CD14-positive monocyte (primary cell): ENCODE measurements at places on chromosomes 6 and 20. TPM values are rescaled to one million over a fixed set of nuclear protein-coding genes. Genes with fewer than 3 reads are reported as not detected.

The ENPP4 gene
- polyA plus RNA-seq = 1.7 TPM

The FRK gene
- not detected for polyA plus RNA-seq

The RHAG gene
- polyA plus RNA-seq = not detected

The DEFB132 gene
- polyA plus RNA-seq = not detected

The NMBR gene
- polyA plus RNA-seq = not detected

The ULBP3 gene
- polyA plus RNA-seq = not detected

The COL21A1 gene
- not detected for polyA plus RNA-seq

- peaks cover 14% of the 10 kb centered on the region for H3K4me1 ChIP-seq
- DNase-seq = no peak
- H3K27me3 ChIP-seq = no peaks in the 10 kb centered on the region
- no peak overlapping the region for H3K27ac ChIP-seq
Measured at GRCh38 chr6:134667111-134667510, 282.8 kb downstream of the ALDH8A1 start.

DNA sequence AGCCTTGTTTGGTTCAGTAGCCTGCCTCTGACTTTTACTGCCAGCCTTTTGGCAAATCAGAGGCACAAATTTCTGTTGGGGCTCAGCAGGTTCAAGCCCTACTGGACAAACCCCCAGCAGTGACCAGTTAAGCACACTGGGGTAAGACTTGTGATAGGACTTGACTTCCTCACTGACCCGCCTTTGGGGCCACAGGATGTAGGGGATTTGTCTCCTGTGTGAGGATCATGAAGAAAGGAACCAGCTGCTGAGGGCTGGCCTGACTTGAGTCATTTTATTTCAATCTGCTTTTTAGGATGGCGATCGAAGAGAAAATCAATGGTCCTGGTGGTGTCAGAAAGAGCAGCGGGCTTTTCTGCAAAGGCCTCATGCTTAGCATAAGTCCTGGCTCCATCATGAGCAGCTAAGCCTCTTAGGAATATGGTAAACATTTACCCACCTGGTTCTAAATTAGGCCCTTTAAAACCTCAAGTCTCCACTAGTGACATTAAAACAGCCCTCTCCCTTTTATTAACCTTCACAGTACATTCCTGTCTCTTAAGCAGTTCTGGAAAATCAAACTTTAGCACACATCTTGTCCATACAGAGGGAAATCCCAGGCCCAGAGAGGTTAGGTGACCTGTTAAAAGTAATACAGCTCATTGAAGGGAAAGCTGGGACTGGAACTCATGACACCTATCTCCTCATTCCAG, 16.6 kb downstream of the CHMP4B start:
- H3K27ac ChIP-seq = peak overlapping the region; percentile 34
- H3K27me3 ChIP-seq = no peaks in the 10 kb centered on the region
- H3K36me3 ChIP-seq = peaks cover 22% of the 10 kb centered on the region
- peaks cover 16% of the 10 kb centered on the region for H3K4me1 ChIP-seq
- H3K4me3 ChIP-seq = no peak overlapping the region

GRCh38 chr6:169579407-169580111, 122.3 kb downstream of the WDR27 start:
- H3K36me3 ChIP-seq = no peaks in the 10 kb centered on the region
- no peak overlapping the region for H3K27ac ChIP-seq
- no peak overlapping the region for H3K4me3 ChIP-seq
- DNase-seq = no peak
- H3K4me1 ChIP-seq = no peaks in the 10 kb centered on the region

DNA sequence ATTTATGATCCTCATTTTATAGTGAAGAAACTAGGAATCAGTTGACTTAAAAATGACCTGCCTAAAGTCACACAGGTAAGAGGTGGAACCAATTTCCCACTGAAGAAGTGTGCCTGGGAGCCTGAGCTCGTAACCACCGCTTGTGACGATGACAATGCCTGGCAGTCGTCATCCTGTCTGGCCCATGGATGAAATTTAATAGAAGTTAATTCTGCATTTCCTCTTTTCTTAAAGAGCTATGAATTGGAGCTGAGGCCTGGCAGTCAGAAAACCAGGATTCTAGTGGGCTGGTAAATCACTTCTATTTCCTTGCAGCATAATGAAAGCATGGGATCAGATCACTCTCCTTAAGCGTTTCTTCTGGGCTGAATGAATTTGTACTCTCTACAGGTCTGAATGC, 200.0 kb upstream of the SGK1 start:
- no peak overlapping the region for H3K4me3 ChIP-seq
- DNase-seq = peak; percentile 63
- H3K27me3 ChIP-seq = no peaks in the 10 kb centered on the region
- H3K36me3 ChIP-seq = no peaks in the 10 kb centered on the region

- H3K4me1 ChIP-seq = peaks cover 46% of the 10 kb centered on the region
- DNase-seq = no peak
- no peak overlapping the region for H3K27ac ChIP-seq
- H3K4me3 ChIP-seq = no peak overlapping the region
Measured at GRCh38 chr20:23230766-23231385, 119.7 kb upstream of the NXT1 start.

GRCh38 chr6:138497286-138497685, 2.0 kb downstream of the NHSL1 start:
- H3K36me3 ChIP-seq = no peaks in the 10 kb centered on the region
- no peak overlapping the region for H3K27ac ChIP-seq
- DNase-seq = no peak
- no peak overlapping the region for H3K4me3 ChIP-seq
- H3K27me3 ChIP-seq = no peaks in the 10 kb centered on the region

GRCh38 chr20:49691818-49692568, 21.7 kb downstream of the B4GALT5 start:
- no peak overlapping the region for H3K27ac ChIP-seq
- no peak overlapping the region for H3K4me3 ChIP-seq
- peaks cover 7% of the 10 kb centered on the region for H3K4me1 ChIP-seq
- H3K36me3 ChIP-seq = no peaks in the 10 kb centered on the region
- no peak for DNase-seq

DNA sequence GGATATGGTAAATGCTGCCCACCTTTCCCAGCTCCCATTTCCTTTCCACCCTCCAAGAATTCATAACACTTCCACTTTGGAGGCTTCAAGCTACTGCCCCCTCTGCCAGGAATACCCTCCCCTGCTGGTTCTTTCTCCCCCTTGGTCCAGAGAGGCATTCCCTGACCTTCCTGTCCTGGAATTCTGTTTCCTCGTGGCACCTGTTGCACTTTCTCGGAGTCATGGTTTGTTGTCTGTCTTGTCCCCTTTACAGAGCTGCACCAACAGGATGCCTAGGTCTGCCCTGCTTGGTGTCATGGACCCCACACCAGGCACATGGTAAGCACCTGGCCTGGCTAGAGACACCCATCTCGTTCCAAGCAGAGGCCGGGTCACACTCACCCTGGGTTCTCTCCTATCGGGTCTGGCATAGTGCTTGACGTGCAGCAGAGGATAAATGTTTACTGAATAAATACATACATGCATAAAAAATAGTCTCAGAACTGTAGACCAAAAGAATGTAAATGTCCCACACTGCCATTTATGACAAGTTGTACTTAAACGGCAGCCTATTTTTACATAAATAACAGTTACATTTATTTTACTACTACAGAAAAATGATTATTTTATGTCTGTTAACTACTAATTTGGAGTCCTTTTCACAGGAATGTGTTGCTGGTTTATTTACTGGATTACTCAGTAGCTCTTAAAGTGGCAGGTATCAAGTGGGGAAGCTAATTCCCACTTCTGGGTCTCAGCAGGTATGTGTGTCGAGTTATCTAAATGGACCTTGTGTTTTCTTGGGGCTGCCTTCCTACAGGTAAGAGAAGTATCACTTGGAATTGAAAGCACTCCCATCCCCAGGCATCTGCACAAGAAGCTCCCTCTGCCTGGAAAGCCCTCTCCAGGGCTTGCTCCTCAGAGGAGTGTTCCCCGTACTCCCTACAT, 69.3 kb downstream of the KIF13A start:
- no peak for DNase-seq
- no peaks in the 10 kb centered on the region for H3K4me1 ChIP-seq
- no peaks in the 10 kb centered on the region for H3K27me3 ChIP-seq
- H3K4me3 ChIP-seq = no peak overlapping the region

DNA sequence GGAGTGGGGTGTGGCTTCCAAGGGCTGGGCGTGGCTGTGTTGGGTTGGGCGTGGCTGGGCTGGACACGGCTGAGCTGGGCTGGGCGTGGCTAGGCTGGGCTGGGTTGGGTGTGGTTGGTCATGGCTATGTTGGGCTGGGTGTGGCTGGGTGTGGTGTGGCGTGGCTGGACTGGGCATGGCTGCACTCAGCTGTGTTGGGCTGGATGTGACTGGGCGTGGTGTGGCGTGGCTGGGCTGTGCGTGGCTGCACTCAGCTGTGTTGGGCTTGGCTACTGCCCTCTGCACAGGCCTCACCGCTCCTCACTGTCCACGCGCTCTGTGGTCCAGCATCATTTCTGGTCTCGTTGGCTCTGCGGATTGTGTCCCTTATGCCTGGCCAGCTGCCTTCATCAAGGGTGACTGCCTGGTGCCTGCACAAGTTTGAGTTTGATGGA, 43.5 kb upstream of the SLCO4A1 start:
- H3K36me3 ChIP-seq = no peaks in the 10 kb centered on the region
- peak overlapping the region; percentile 33 for H3K4me3 ChIP-seq
- H3K27ac ChIP-seq = peak overlapping the region; percentile 19
- H3K4me1 ChIP-seq = peaks cover 79% of the 10 kb centered on the region

- no peak overlapping the region for H3K4me3 ChIP-seq
- DNase-seq = no peak
- no peak overlapping the region for H3K27ac ChIP-seq
- H3K27me3 ChIP-seq = no peaks in the 10 kb centered on the region
Measured at GRCh38 chr6:22622351-22622750, 53.0 kb downstream of the HDGFL1 start.

GRCh38 chr6:111842271-111842822, 30.9 kb downstream of the FYN start:
- no peaks in the 10 kb centered on the region for H3K36me3 ChIP-seq
- H3K4me3 ChIP-seq = peak overlapping the region; percentile 23
- H3K27ac ChIP-seq = peak overlapping the region; percentile 50
- H3K4me1 ChIP-seq = peaks cover 59% of the 10 kb centered on the region
- DNase-seq = no peak

GRCh38 chr6:109097661-109098060, 2.4 kb downstream of the CEP57L1 start:
- H3K4me3 ChIP-seq = no peak overlapping the region
- no peak overlapping the region for H3K27ac ChIP-seq
- DNase-seq = no peak

DNA sequence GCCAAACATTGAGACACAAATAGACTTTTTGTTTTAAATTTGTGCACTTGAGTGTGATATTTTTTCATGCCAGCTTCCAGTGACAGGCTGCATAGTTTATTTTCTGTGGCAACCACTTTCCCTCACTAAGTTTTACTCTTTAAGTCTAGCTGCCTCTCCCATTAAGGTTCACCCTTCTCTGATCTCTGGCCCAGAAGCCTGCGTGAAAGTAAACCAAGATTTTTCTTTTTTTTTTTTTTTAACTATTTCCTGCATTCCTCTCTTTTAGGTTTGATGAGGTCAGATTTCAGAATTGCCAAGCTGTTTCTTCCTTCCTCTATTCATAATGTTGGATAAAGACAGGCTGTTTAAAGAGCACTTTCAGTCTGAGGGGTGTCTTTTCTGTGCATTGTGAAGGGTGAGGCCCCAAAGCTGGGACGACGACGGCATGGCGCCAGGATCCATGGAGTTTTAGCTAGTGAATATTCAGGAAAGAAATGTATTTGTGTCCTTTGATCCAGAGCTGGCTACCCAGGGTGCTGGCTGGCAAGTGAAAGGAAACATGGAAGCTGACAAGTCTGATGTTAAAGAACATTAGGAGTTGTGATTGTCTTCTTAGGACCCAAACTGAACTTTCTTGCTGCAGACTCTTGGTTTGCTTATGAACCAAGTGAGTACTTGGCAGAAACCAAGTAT, 50.7 kb downstream of the DOK5 start:
- H3K4me1 ChIP-seq = no peaks in the 10 kb centered on the region
- H3K4me3 ChIP-seq = no peak overlapping the region
- H3K27me3 ChIP-seq = no peaks in the 10 kb centered on the region

DNA sequence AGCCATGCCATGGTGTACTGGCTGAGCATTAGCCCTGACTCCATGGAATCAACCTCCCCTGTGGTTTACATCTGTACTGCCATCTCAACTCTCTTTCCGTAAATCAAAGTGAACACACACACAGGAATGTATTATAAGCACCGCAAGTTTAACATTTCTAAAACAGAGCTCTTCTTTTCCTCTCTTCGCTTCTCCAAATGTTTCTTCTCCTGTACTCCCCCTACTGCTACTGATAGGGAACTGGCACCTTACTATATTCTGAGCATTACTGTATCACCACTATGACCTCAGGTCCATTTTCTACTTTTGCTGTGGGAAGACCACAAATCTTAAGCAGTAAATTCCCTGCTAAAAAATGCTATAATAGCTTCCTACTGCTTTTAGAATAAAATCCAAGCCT, 101.2 kb downstream of the NUS1 start:
- no peak overlapping the region for H3K27ac ChIP-seq
- no peaks in the 10 kb centered on the region for H3K36me3 ChIP-seq
- no peaks in the 10 kb centered on the region for H3K27me3 ChIP-seq
- no peak overlapping the region for H3K4me3 ChIP-seq
- DNase-seq = no peak

GRCh38 chr20:15675061-15675514, 898.2 kb downstream of the KIF16B start:
- no peak overlapping the region for H3K27ac ChIP-seq
- DNase-seq = no peak
- H3K27me3 ChIP-seq = no peaks in the 10 kb centered on the region
- H3K4me3 ChIP-seq = no peak overlapping the region

DNA sequence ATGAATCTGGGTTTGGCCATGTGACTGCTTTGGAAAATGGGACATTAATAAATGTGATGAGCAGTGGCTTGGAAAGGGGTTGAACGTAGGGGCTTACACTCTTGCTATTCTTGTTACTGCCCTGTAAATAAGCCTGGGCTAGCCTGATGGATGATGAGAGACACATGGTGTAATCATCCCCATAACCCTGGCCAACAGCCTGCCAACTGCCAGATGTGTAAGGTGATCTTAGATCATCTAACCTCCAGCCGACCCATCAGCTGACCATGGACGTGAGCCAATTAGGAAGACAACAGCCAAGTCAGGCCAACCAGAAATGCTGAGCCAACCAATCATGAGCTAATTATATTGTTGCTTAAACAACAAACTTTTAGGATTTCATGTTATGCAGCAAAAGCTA, 25.2 kb downstream of the FBXO30 start:
- no peaks in the 10 kb centered on the region for H3K4me1 ChIP-seq
- DNase-seq = no peak
- H3K4me3 ChIP-seq = no peak overlapping the region
- H3K27me3 ChIP-seq = no peaks in the 10 kb centered on the region
- no peaks in the 10 kb centered on the region for H3K36me3 ChIP-seq
